HepG2 (cell line): ENCODE measurements at places on chromosomes 7 and 10. TPM values are rescaled to one million over a fixed set of nuclear protein-coding genes. Genes with fewer than 3 reads are reported as not detected.

- DNase-seq: no peak
Observed at GRCh38 chr7:132508724-132509353, 67.4 kb downstream of the PLXNA4 start.

DNA sequence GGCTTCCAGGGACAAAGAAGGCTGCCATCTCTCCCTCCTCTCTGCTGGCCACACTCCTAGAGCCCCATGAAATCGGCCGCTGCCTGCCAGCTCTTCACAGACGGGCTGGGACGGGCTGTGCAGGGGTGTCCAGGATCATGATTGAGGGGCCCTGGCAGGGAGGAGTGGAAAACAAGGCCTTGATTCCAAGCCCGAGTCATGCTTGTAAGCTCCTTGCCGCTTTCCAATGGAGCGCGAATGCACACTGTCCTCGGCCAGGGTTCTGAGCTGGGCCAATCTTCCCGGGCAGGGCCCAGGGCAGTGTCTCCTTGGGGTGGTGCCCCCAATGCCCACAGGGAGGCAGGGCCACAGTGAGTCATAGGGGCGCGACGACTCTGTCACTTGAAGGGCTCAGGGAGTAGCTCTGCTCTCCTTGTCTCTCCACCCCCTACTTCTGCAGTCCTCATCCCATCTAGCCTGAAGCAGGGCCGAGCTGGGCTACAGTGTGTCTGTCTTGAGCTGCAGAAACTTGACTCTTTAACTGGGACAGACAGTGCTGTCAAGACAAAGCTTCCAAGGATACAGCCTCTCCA, 186.2 kb upstream of the SVIL start:
- DNase-seq: no peak

- no peak for DNase-seq
Observed at GRCh38 chr10:91880310-91880709, 29.0 kb downstream of the FGFBP3 start.

- DNase-seq: no peak
Observed at GRCh38 chr10:75736151-75736640, 304.8 kb downstream of the LRMDA start.

GRCh38 chr10:119542988-119543813, 682 bp upstream of the RGS10 start:
- DNase-seq: peak; percentile 39

The PPP1R3C gene
- total RNA-seq: 14.8 and 18.7 TPM in 2 replicates

The AKR1E2 gene
- not detected in 2 replicates for total RNA-seq
